Iris pigment epithelial cell (primary cell): ENCODE measurements at places on chromosomes 5 and 9.

DNA sequence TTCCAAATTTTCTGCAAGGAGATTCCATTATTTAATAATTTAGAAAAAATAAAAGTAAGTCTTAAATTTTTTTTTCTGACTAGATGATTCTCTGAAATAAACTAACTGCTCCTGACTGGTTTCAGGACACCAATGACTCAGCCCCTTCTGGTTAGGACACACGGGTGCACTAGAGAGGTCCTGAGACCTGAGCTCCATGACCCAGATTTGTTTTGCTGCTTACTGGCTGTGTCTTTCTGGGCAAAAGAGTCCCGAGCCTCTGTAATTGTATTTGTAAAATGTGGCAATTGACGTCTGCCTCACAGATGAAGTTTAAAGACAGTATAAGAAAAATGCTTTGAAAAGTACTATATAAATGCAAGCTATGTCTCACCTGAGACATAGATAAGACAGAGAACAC lies 89.1 kb downstream of the SLC24A2 start:
- no peak for DNase-seq

GRCh38 chr5:172165465-172165864 lies 22.6 kb downstream of the STK10 start:
- no peak for DNase-seq

- peak; percentile 73 for DNase-seq
Measured at GRCh38 chr9:101995231-101995630, 256.8 kb upstream of the GRIN3A start.

GRCh38 chr5:65790371-65791163 lies 68.6 kb downstream of the NLN start:
- DNase-seq: no peak

GRCh38 chr5:14557203-14557770 lies 24.3 kb upstream of the OTULINL start:
- no peak for DNase-seq

DNA sequence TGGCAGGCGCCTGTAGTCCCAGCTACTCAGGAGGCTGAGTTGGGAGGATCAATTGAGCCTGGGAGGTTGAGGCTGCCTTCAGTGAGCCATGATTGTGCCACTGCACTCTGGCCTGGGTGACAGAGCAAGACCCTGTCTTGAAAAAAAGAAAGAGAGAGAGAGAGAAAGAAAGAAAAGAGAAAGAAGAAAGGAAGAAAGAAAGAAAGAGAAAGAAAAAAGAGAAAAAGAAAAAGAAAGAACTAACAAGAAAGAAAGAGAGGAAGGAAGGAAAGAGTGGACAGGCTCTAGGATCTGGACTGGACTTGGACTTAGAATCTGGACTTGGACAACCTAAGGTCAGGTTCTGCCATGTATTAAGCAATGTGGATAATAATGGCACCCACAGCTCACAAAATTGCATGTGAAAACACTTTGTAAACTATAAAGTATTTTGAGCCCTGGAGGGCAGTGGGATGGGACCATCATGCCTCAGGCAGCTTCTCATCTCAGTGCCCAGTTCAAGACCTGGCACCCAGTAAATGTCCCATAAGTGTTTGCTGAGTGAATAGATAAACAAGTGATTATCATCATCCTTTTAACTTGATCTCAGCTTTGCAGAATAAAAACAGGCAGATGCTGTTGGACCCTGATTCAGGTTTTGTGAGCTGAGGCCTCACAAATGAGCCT lies 12.8 kb upstream of the PHF19 start:
- no peak for DNase-seq

DNA sequence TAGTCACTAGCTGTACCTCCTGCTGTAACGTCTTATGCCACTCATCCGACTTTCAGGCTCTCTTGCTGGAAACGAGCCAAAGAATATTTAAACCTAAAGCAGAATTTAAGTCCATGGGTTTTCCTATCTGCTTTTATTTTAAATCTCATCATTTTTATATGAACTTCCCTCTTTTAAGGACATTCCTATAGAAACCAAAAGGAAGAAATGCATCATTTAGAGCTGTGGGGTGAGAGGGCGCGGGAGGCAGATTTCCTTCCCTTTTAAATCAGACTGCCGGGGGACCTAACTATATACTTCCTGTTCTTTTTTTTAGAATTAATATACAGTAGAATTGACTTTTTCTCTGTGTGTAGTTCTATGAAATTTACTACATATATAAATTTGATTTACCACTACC lies 468.8 kb downstream of the BNC2 start:
- no peak for DNase-seq
